ENCODE measurements at places on chromosomes 1 and 21.

GRCh38 chr1:116502671-116503314 is 68.0 kb downstream of the CD58 start:
- no peak for DNase-seq

GRCh38 chr1:198774421-198774820 is 135.6 kb downstream of the PTPRC start:
- no peak for DNase-seq

- DNase-seq, result no peak
Measured at GRCh38 chr1:22332795-22333499, 118.7 kb upstream of the ZBTB40 start.

- DNase-seq, result no peak
Measured at GRCh38 chr1:41160498-41161110, 81.5 kb downstream of the SCMH1 start.

DNA sequence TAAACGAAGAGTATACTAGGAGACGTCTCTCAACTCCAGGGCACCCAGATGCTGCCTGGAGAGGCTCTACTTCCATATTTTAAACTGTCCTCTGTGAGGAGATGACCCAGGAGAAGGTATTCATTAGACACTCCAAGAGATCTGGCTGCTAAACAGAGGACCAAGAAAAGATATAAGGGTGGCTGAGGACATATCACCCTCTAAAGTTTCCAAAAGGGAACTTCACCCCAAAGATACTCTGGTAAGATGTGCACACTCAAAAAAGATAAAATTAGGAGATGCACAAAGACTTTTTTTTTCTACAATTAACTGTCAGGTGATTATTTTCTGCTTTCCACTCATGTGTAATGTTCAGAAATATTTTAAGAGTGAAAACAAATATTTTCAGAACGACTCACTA is 1.4 kb downstream of the ZNF670 start:
- DNase-seq, result no peak
